Hippocampal formation (tissue), 2 donors: ENCODE measurements at places on chromosomes 2 and 18.

GRCh38 chr2:133232556-133232955 lies 335.7 kb downstream of the NCKAP5 start:
- no peak for DNase-seq

DNA sequence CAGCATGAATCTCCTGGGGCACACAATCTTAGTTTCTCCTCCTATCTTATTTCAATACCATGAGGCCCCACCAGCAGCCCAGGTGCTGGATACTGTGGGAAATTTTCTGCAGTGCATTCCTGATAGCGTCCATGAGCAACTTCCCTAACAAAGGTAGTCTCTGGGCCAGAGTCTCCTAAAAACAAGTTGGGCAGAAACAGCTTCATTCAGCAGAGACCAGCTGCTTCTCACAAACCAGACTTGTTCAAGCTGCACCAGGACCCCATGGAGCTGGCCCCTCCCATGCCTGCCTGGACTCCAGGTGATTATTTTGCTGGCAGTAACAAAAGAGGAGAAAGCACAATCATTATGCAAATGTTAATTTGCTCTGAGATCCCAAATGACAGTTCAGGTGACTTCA lies 31.4 kb downstream of the MYO5B start:
- DNase-seq: no peak

GRCh38 chr2:217047209-217047608 lies 187.3 kb upstream of the TNP1 start:
- no peak for DNase-seq

DNA sequence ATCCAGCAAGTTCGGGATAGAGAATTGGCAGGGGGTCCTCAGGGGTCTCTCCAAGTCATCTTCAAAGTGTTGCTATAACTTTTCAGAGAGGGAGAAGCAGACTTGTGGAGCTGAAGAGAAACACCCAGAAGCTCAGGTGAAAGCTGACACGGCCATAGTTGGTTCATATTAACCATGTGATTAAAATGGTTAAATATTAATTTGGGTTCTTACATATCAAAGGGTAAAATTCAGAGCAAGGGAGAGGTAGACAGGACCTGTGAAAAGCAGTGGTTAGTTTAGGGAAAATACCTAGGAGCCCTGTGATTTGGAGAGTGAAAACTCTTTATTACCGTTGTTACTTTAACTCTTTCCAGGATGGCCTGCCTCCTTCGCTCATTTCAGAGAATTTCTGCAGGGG lies at the start of gene UGT1A6:
UGT1A6 (plus strand) TSS at position 243 of the 400 bp plus-strand sequence; CDS start at position 358, 115 bp downstream.
- no peak for DNase-seq

- DNase-seq: no peak
These were observed 3.2 kb downstream of the STK17B start for GRCh38 chr2:196168181-196168580.

- DNase-seq: no peak
These were observed 1.4 kb upstream of the YES1 start for GRCh38 chr18:813172-814071.

- DNase-seq: no peak
These were observed 1.8 kb downstream of the CBLN2 start for GRCh38 chr18:72542342-72542741.

DNA sequence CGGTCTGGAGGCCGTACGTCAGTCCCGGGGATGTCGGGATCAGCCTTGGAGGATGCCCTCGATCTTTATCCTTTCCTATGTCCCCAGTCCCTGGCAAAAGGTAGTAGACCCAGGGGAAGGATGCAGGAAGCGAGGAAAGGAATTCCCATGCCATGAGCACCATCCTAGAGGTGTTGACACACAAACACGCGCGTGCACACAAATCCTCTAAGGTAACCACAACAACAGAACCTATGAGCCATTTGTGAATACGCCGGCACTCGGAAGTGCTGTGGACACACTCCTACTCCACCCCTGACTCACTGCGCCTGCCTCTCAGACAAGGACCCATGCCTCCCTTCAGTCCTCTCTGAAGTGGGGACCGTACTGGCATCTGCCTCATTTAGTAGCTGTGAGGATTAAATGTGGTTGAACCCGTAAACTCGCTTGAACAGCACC lies 11.3 kb upstream of the MLPH start:
- no peak for DNase-seq

DNA sequence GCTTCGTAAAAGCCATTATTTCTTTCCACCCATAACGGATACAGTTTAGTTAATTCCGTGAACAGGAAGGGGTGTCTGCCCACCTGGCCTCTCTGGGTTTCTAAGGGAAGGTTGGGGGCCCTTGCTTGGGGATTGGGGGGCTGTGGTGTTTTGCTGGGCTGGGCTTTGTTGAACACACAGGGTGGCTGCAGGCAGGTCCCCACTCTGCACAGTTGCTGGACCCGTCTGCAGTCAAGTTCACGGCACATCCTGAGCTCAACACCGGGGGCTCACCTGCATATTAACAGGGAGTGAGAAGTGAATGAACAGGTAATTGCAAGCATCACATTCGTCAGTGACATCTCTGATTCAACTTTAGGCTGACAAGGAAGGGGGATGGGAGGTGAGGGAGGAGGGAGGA lies 109.0 kb downstream of the ZNF516 start:
- no peak for DNase-seq

- DNase-seq: no peak
These were observed 6.8 kb upstream of the CRYBA2 start for GRCh38 chr2:218999881-219000568.

GRCh38 chr2:173148520-173148919 lies 72.9 kb downstream of the MAP3K20 start:
- DNase-seq: no peak

DNA sequence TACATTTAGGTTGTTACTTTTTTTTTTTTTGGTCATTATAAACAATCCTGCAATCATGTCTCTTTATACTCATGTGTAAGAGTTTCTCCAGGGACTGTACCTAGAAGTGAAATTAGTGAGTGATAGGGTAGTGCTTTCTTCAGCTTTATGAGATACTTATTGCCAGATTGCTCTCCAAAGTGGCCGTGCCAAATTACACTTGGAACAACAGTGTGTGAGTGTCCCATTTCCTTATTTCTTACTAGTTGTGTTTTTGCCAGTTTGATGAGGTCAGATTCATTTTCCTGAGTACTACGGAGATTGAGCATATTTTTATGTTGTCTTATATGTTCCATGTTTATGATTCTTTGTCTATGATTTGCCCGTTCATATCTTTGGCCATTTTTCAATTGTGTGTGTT lies 39.2 kb downstream of the GALNT1 start:
- no peak for DNase-seq

DNA sequence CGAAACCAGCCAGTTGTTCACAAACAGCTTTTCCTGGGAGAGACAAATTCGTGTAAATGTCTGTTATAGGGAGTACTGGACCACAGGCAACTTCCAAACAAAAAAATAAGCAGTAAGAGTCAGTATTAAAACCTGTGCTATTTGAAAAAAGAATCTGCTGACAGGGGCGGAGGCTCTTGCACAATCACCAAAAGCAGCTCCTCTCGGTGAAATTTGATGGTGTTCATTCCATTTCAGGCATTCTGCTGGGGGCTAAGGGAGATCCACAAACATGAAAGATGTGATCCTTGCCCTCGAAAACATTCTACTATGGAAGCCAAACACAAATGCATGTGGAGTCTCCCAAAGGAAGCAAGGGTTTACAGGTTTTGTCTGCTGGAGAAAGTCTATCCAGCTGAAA lies 45.0 kb downstream of the TFCP2L1 start:
- DNase-seq: no peak
